ENCODE measurements at places on chromosomes 12 and 14. TPM values are rescaled to one million over a fixed set of nuclear protein-coding genes. Genes with fewer than 3 reads are reported as not detected.

Gene CYP46A1
- 0.44 TPM for total RNA-seq

Gene SERPINA12
- total RNA-seq, result not detected

Gene CIPC
- total RNA-seq, result 11.3 TPM

Gene OR6C2
- not detected for total RNA-seq

Gene KRT85
- not detected for total RNA-seq

Gene GPRC5A
- not detected for total RNA-seq

Gene DNAJC22
- total RNA-seq, result not detected

Gene RPGRIP1
- not detected for total RNA-seq

Gene PLA2G1B
- total RNA-seq, result not detected

Gene TWF1
- 44.1 TPM for total RNA-seq

Gene SERPINA5
- total RNA-seq, result not detected

Gene SPIC
- total RNA-seq, result not detected

Gene AQP2
- total RNA-seq, result not detected

Gene MSRB3
- not detected for total RNA-seq

Gene BCL7A
- 10.5 TPM for total RNA-seq

Gene SSPN
- not detected for total RNA-seq

Gene STYK1
- total RNA-seq, result 0.19 TPM

Gene MGAT2
- 24.9 TPM for total RNA-seq

Gene EPYC
- not detected for total RNA-seq
